ENCODE measurements at places on chromosomes 2 and 18. TPM values are rescaled to one million over a fixed set of nuclear protein-coding genes. Genes with fewer than 3 reads are reported as not detected.

DNA sequence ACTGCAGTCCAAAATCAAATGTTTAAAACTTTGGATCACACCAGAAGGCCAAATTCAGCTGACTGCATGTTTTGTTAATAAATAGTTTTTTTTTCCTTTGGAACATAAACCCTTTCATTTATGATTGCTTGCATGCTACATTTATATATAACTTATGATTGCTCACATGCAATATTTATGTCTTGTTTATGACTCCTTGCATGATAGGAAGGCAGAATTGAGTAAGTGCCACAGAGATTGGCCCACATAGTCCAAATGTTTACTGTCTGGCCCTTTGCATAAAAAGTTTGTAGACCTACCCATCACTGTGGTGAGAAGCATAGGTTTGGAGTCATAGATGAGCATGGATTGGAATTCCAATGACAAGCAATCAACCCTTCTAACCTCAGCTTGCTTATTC, 30.8 kb downstream of the WDFY1 start:
- DNase-seq: no peak
- H3K27me3 ChIP-seq: no peaks in the 10 kb centered on the region
- no peak overlapping the region for H3K27ac ChIP-seq
- H3K36me3 ChIP-seq: peaks cover 16% of the 10 kb centered on the region

DNA sequence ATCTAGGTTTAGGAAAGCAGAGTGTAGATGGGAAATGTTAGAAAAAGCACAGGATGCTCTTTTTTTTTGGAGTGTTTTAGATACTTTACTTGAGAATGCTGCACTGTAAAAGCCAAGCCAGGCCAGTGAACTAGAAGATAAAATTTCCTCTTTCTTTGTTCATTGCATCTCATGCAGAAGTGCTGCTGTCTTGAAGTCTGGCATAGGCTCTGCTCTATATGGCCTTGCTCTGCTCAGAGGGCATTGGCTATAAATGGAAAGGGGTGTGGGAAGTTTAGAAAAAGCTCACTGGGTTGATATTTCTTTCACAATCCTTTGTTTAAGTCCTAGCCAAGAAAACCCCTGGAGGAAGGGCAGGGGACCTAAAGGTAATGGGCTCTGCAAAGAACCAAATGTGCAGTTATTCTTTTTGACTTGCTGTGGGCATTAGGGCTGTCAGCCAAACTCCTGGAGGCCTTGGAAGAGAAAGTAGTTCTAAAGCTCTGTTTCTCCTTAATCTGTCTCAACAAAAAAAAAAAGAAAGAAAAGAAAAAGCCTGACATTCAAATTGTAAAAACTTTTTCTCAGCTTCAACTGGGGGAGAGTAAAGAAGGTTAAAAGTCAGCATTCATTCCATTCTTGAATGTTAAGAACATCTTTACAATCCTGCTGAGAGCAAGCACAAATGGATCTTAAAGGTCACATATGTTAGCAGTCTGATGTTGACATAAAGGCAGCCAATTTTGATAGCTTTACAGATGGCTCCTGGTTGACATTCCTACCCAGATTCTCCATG, 338.3 kb downstream of the GULP1 start:
- no peak for DNase-seq
- H3K4me3 ChIP-seq: no peak overlapping the region
- H3K27ac ChIP-seq: no peak overlapping the region
- H3K36me3 ChIP-seq: no peaks in the 10 kb centered on the region

- no peaks in the 10 kb centered on the region for H3K36me3 ChIP-seq
- no peak for DNase-seq
- H3K27ac ChIP-seq: no peak overlapping the region
- H3K27me3 ChIP-seq: no peaks in the 10 kb centered on the region
- no peaks in the 10 kb centered on the region for H3K4me1 ChIP-seq
Observed at GRCh38 chr2:3529316-3530025, 10.1 kb upstream of the ADI1 start.

DNA sequence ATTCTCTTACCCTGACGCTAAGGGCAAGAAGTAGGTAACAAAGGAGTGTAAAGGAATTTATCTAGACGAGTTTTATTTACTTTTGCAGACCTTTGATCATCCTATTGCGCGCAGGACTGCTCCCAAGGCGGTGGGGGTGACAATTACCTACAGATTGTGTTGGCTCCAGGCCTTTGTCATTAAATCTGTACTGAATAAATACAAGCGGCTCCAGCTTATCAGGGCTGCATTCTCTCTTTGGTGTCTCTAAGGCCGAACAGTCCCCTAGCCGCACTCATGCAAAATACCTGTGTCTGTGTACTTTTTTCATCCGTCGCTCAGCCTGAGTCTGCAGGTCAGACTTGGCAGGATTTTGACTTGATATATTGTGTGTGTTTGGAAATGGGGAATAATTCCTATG, 57.9 kb upstream of the DYSF start:
- H3K27me3 ChIP-seq: no peaks in the 10 kb centered on the region
- no peak overlapping the region for H3K27ac ChIP-seq
- H3K36me3 ChIP-seq: peaks cover 32% of the 10 kb centered on the region
- H3K4me1 ChIP-seq: no peaks in the 10 kb centered on the region

DNA sequence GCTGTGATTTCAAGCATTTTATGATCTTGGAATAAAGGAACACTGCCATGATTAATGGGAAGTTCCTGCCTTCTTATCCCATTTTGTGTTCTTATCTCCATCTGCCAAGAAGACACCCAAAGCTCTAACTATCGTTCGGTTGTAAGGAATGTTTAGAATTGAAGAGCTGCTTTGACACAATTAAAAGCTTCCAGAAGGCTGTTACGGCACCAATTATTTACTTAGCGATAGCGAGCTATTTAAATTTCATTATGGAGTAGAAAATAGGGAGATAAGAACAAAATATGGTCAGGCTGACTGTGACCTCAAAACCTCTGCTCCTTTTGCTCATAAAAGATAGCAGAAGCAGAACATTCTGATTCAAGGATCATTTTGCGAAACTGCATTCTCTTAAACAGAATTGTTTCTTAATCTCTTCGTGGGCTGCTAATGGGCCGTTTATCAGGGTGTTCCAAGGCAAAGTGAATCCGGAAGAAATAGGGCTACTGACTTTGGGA, 101.6 kb downstream of the SLC4A3 start:
- H3K27me3 ChIP-seq: no peaks in the 10 kb centered on the region
- no peak overlapping the region for H3K27ac ChIP-seq
- no peaks in the 10 kb centered on the region for H3K36me3 ChIP-seq
- no peak overlapping the region for H3K4me3 ChIP-seq
- peaks cover 13% of the 10 kb centered on the region for H3K4me1 ChIP-seq

GRCh38 chr2:239278941-239279365, 121.9 kb downstream of the HDAC4 start:
- no peak for DNase-seq
- H3K27ac ChIP-seq: no peak overlapping the region
- H3K27me3 ChIP-seq: no peaks in the 10 kb centered on the region
- H3K36me3 ChIP-seq: no peaks in the 10 kb centered on the region
- no peaks in the 10 kb centered on the region for H3K4me1 ChIP-seq

GRCh38 chr2:54012538-54013141, 41.8 kb upstream of the PSME4 start:
- H3K27ac ChIP-seq: no peak overlapping the region
- no peak overlapping the region for H3K4me3 ChIP-seq
- H3K4me1 ChIP-seq: no peaks in the 10 kb centered on the region

- no peak for DNase-seq
- no peak overlapping the region for H3K27ac ChIP-seq
- no peaks in the 10 kb centered on the region for H3K27me3 ChIP-seq
- H3K4me3 ChIP-seq: no peak overlapping the region
- H3K36me3 ChIP-seq: no peaks in the 10 kb centered on the region
- no peaks in the 10 kb centered on the region for H3K4me1 ChIP-seq
Observed at GRCh38 chr2:196234672-196235071, 63.3 kb upstream of the STK17B start.

GRCh38 chr2:26438526-26438925, 36.8 kb downstream of the DRC1 start:
- no peaks in the 10 kb centered on the region for H3K4me1 ChIP-seq
- no peak overlapping the region for H3K4me3 ChIP-seq
- H3K36me3 ChIP-seq: no peaks in the 10 kb centered on the region
- peak; percentile 13 for DNase-seq
- no peaks in the 10 kb centered on the region for H3K27me3 ChIP-seq

- H3K36me3 ChIP-seq: no peaks in the 10 kb centered on the region
- no peak for DNase-seq
- no peak overlapping the region for H3K27ac ChIP-seq
- H3K4me1 ChIP-seq: peaks cover 12% of the 10 kb centered on the region
- H3K4me3 ChIP-seq: no peak overlapping the region
- H3K27me3 ChIP-seq: no peaks in the 10 kb centered on the region
Observed at GRCh38 chr2:167504061-167504460, 615.8 kb downstream of the XIRP2 start.

The CYBRD1 gene
- total RNA-seq: 8.2 TPM

The SERPINB12 gene
- total RNA-seq: not detected

The STEAP3 gene
- 18.2 TPM for total RNA-seq

The DIPK1C gene
- total RNA-seq: 0.07 TPM

The RUFY4 gene
- 0.04 TPM for total RNA-seq

The ALLC gene
- not detected for total RNA-seq

The FER1L5 gene
- total RNA-seq: 0.27 TPM

The NT5C1B gene
- not detected for total RNA-seq

All from GM23338 (cell line).